ENCODE measurements at places on chromosomes 11 and 22.

DNA sequence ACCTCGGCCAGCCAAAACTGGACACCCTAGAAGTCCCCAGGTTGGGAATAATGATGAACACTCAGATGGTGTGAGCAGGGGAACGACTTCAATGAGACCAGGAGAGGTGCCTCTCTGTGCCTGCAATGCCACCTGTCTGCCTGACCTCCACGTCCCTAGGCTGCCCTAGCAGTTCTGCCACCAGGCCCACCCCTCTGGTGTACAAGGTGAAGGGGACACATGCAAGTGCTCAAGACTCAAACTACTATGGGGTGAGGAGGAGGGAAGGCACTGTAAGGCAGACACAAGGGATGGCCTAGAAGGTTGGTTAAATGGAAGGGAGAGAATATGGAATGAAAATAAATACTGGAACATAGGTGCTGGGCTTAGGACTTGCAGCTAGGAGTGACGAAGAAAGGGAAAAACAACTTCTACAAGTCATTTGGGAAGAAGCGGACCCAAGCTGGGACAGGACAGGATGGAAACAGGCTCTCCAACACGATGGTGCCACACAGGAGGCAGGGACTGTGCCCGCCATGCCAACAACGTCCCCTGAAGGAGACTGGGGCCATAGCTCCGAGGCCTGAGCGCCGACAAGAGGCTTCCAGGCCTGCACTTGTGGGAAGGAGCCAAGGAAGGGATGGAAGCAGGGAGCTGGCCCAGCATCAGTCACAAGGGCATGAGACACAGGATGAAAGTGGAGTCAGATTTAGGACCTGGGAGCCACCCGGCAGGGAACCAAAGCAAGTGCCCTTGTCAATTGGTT lies 18.5 kb downstream of the SERPIND1 start:
- DNase-seq, result no peak

DNA sequence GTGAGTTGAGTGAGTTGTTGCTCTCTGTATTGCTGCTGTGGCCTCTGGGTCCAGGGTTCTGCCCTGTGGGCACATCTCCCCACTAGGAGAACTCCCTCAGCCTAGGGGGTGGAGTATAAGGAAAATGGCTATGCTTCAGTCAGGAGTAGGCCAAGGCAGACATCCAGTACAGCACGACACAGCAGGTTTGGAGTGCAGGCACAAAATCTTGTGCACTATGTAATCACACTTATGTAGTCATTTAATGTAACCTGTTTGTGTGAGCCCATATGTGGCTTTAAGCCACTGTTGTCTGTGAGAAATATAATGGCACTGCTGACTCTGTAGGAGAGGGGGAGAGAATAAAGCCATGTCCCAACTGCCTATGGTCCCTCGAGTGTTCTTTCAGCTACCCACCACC lies 90.1 kb downstream of the CCDC83 start:
- DNase-seq, result no peak

DNA sequence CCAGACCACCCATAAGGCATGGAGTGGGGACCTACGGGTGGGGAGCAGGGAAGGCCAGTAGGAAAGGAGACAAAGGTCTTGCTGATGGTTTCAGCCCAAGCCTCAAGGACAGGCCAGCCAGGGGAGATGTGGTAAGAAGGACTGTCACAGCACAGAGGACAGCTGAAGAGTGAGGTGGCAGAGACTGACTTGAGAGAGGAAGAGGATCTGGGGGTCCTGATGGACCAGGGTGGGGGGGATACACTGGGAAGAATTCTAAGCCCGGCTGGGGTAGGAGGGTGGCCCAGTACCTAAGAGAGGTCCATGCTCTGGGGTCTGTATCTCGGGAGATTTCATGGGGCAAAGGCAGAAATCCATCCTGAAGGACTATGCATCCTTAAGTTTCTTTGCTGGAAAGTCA lies 66.1 kb upstream of the THY1 start:
- DNase-seq, result no peak

- no peak for DNase-seq
These were observed 5.5 kb downstream of the GRK3 start for GRCh38 chr22:25569983-25570382.

DNA sequence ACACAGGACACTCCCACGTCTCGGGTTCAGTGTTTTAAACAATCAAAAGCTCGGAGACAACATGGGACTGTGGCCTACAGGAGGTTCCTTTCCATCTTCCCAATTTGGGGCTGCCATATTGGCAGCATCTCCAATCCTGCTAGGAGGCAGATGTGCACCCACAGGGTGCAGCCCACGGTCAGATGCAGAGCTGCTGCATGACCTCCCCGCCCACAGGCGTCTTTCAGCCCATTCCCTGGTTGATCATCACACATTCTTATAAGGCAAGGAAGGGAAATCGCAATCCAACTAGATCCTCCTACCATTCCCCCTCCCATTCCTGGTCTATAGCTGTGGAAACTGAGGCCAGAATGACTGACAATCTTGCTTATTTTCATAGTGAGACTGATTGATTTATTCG lies 121.4 kb downstream of the MICAL3 start:
- no peak for DNase-seq

DNA sequence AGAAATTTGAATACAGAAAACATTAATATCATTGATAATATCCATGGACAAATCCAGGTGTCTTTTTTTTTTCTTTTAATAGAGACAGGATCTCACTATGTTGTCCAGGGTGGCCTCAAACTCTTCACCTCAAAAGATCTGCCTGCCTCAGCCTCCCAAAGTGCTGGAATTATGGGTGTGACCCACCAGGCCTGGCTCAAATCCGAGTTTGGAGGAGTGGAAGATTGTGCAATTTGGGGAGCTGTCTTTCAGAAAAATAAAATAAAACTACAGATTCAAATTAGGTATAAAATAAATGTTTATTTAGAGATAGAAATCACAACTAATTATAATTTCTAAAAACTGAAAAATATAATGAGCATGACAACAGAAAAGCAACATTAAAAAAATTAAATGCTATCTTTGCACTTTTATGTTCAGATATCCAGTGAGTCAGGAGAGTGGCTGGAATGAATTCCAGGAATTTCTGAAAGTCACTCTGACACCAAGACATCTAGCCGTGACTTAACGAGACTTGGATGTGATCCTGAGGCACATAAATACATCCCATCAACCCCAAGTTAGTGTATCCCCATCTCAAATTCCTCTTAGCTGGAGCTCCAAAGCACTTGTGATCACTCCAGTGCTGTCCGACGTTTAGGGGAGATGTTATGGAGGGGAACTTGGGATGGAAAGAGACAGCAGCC lies 128.6 kb upstream of the THY1 start:
- DNase-seq, result peak; percentile 14

- DNase-seq, result no peak
These were observed 4.7 kb upstream of the C1QTNF6 start for GRCh38 chr22:37192741-37193140.

DNA sequence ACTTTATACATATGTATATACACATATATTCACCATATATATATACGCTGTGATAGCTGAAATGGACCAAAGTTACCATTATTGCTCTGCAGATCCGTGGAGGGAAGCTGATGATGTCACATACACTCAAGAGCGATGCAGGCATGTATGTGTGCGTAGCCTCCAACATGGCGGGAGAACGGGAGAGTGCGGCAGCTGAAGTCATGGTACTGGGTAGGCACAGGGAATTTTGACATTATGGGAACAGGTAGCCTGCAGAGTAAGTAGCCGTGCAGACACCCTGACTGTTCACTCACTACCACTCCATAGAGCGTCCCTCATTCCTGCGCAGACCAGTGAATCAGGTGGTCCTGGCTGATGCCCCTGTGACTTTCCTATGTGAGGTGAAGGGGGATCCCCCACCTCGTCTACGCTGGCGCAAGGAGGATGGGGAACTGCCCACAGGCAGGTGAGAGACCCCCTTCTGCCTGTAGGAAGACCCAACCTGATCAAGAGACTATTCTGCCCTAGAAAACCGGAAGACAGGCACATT lies 4.7 kb downstream of the ROBO3 start:
- DNase-seq, result no peak

GRCh38 chr11:45405916-45406670 lies 120.0 kb upstream of the SYT13 start:
- no peak for DNase-seq

- DNase-seq, result no peak
These were observed 155.8 kb downstream of the C11orf91 start for GRCh38 chr11:33544593-33545373.

- DNase-seq, result no peak
These were observed 52.3 kb downstream of the EXT2 start for GRCh38 chr11:44147751-44148150.

Data from astrocyte (in vitro differentiated cells and primary cell).